ENCODE measurements at places on chromosomes 4 and X.

- no peak for DNase-seq
Observed at GRCh38 chrX:56222473-56223000, 9.6 kb upstream of the KLF8 start.

DNA sequence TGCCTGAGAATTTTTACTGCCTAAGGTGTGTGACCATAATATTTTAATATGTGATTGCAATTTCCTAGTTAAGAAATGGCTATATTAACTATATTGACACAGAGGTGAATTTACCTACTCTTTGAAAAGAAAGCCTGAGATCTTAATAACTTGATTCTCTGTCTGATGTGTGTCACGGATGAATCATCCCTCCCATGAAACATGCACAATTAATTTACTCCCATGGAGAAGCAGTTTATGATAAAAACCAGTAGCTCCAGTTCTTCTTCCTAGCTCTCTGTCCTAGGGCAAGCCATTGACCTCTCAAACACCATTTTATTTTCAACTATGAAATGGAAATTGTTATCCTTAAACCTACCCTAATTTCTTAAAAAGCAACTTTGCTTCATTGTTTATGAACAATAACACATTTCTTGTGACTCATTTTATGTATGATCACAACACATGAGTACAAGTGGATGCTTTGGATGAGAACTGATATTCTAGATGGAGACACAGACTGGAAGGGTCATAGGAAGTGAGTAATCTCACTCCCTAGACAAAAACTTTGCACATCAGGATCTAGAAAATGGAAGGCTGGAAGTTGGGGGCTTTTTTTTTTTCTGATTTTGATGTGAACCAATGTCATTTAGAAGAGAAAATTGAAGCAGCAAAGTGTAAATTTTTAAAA, 438.3 kb downstream of the GPAT3 start:
- DNase-seq, result no peak

GRCh38 chr4:174225349-174226049, 58.0 kb downstream of the FBXO8 start:
- DNase-seq, result no peak

- peak; percentile 56 for DNase-seq
Observed at GRCh38 chr4:146175541-146176453, at the start of gene LSM6. TSS of gene LSM6 (plus strand) at chr4:146175718. CDS start at chr4:146182922, 7,204 bp downstream.

- no peak for DNase-seq
Observed at GRCh38 chrX:20042221-20042620, 51.4 kb upstream of the BCLAF3 start.

Data from NCI-H1694 (cell line).